Kidney (tissue), 22 donors: ENCODE measurements at places on chromosomes 6 and 20. TPM values are rescaled to one million over a fixed set of nuclear protein-coding genes. Genes with fewer than 3 reads are reported as not detected.
A peak's percentile ranks its signal among the peaks of the same experiment; 100 is the strongest.

GRCh38 chr6:157961832-157962575, 19.7 kb upstream of the SYNJ2 start:
- no peak for DNase-seq

- no peak for DNase-seq
Observed at GRCh38 chr6:104689551-104690205, 170.0 kb downstream of the HACE1 start.

The CCN5 gene
- polyA plus RNA-seq: 0.41 TPM

DNA sequence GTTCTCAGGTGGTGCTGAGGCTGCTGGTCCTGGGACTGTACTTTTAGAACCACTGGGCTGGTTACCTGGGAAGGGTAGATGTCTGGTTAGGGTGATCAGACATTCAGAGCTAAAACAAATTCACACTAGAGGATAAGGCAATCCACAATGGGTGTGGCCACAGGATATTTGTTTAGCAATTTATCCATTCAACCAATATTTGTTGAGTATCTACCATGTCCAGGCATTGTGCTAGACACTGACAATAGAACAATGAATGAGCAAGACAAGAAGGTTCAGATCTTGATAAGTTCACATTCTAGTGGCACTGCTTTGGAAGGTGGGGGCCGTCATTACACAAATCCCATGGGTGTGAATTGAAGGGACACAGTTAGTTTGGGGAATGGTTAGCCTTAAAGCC, 131.7 kb downstream of the BCAS1 start:
- DNase-seq: no peak

- no peak for DNase-seq
Observed at GRCh38 chr6:31214516-31214915, 44.0 kb upstream of the POU5F1 start.

The EPB41L1 gene
- 53.2 TPM for polyA plus RNA-seq

- DNase-seq: no peak
Observed at GRCh38 chr6:170022827-170023619, 267.9 kb downstream of the DLL1 start.

DNA sequence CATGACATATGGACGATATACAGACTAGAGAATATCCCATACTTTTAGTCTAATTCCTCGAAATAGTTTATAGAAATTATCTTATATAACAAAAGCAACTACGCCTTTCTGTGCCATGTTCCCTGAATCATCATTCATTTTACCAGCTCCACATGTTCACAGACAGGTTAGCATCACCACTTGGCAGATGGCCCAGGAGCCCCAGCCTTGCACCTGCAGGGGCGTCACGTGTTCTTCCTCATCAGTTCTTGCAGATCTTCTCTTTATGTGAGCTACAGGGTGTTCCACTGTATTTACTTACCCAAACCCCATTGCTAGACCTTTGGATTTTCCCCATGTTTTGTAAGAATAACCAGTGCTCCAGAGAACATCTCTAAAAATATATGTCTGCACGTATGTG, 12.6 kb upstream of the BNIP5 start:
- no peak for DNase-seq

DNA sequence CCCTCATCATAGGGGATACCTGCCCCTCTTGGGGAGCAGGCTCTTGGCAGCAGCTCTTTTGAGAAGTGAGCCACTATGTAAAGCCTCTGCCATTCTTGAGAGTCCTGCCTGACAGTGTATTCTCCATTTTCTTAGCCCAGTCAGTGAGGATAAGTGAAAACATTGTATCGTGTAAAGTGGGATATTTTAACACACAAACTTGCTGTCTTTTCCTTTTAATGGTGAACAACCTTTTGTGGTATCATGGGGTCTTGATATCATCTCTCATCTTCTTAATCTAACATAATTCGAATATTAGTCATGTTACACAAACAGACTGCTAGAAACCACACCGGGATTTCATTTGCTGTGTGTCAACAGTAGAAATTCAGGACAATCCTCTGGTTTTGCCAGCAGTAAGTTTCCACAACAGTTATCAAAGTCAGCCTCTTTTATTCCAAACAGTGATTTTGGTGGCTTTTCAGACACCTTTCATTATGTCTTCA, 136.2 kb downstream of the HIVEP1 start:
- DNase-seq: no peak

DNA sequence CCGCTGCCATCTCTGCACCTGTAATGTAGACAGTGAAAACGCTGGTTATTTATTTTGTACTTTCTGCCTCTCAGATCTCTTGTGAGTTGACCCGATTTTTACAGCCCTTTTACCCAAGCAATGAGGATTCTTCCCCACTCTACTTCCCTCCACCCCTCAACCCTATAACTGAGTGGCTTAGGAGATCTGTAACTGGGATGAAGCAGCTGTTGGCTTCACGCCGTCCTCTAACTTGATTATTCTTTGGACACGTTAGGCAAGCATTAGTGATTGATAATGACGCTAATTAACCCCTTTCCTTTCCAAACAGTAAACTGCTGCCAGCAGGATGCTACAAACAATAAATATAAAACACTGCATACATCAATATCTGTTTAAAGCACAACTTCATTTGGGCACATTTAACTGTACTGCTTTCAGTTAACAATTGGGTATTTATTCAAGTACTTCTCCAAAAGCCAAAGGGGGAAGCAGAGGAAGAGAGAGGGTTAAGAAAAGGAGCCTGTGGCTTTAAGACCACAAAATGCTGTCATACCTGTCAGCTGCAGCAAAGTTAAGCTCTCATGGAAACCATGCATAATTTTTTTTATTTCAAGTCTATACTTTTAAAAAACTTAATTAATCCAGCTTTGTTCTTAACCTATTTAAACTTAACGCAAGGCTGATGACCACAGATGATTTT, 21.2 kb downstream of the TFAP2A start:
- DNase-seq: peak; percentile 15

DNA sequence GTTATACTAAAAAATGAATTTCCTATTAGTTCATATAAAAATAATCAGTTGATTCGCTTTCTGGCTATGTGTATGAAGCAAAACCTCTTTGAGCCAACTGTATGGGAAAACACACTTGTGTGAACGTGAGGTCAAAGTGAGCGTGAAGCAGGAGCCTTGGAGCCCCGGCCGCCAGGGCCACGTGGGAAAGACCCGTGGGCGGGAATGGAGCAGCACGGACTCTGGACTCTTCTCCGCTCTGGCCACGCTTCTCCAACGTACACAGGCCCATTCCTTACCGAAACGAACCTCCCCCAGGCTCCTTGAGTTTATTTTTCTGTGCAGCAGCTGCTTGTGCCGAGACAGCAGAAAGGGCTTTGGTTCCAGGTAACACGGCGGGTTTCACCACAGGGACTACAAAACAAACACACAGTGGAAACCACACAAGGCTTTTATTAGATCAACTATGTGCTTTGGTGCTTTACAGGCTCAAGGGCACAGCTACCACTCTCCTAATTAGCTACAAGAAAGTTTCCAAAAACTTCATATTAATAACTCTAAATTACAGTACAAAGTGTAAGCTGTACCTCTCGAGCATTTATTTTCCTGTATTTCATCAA, 62.7 kb downstream of the TAF4 start:
- no peak for DNase-seq

- no peak for DNase-seq
Observed at GRCh38 chr6:104705916-104706442, 153.7 kb downstream of the HACE1 start.

GRCh38 chr20:24721891-24722568, 227.0 kb upstream of the CST7 start:
- no peak for DNase-seq

DNA sequence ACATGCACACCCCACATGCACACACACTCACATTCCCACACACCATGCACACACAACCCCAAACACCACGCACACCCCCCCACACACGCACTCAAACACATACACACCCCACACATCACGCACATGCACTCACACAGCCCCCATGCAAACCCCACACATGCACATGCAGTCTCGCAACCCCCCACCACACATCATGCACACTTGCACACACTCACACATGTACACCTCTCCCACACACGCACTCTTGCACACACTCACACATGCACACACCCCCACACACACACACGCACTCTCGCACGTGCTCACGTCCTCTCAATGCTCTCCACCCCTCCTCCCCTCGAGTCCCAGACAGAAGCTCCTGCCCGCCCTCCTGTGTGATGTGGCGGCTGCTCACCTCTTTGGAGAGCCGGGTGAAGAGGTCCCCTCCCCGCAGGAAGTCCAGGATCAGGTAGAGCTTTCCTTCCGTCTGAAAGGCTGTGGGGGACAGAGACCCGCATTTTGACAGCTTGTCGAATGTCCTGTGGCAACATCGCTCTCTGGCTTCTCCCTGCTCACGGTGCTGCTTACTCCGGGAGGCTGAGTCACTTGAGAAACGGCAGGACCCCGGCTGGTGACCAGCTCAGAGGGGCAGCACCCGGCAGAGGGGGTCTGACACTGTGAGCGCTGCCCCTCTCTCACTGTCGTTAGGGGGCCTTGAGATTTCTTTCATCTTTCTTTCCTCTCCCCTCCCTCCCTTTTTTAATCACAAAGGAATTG, 78.5 kb downstream of the RAMACL start:
- no peak for DNase-seq

GRCh38 chr6:901696-902460, 208.9 kb upstream of the EXOC2 start:
- no peak for DNase-seq

The SLC13A3 gene
- 241 TPM for polyA plus RNA-seq

The SLC22A16 gene
- polyA plus RNA-seq: not detected

GRCh38 chr6:155248008-155249001, 15.5 kb upstream of the CLDN20 start:
- peak; percentile 75 for DNase-seq

- DNase-seq: peak; percentile 4
Observed at GRCh38 chr20:24364482-24364881, 104.9 kb upstream of the SYNDIG1 start.

- no peak for DNase-seq
Observed at GRCh38 chr20:56447227-56447626, 21.2 kb upstream of the RTF2 start.

The XKR7 gene
- not detected for polyA plus RNA-seq

The ADTRP gene
- polyA plus RNA-seq: 5.9 TPM

- DNase-seq: no peak
Observed at GRCh38 chr6:167328086-167328485, 3.2 kb downstream of the TTLL2 start.

DNA sequence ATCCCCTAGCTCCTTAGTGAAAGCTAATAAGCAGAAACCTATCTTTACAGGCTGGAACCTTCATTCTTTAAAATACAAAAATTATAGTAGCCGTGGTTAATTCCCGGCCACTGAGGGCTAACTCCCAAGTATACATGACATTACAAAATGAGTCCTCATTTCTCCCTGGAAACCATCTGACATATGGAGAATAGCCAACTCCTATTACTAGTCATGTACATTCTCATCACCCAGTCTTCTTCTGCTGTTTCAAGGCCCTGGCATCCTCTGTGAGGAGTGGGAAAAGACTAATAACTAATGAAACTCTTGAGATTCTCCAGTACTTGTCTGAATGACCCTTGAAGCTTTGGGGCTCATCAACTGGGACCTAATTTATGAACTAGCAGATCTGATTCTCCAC, 30.2 kb downstream of the CSNK2A1 start:
- no peak for DNase-seq

The GRM4 gene
- polyA plus RNA-seq: not detected

The SAMD5 gene
- polyA plus RNA-seq: 11.1 TPM
